ENCODE measurements at places on chromosomes 3 and 15. TPM values are rescaled to one million over a fixed set of nuclear protein-coding genes. Genes with fewer than 3 reads are reported as not detected.
A peak's percentile ranks its signal among the peaks of the same experiment; 100 is the strongest.

ZNF860 gene
- total RNA-seq, result 0.57 TPM

ADIPOQ gene
- total RNA-seq, result not detected

FBXL2 gene
- 11.8 TPM for total RNA-seq

LXN gene
- total RNA-seq, result 18.8 TPM

IL12A gene
- total RNA-seq, result 2.8 TPM

ARPIN gene
- total RNA-seq, result 8.7 TPM

GRIP2 gene
- total RNA-seq, result not detected

HRG gene
- total RNA-seq, result not detected

TSC22D2 gene
- 46.2 TPM for total RNA-seq

MCF2L2 gene
- not detected for total RNA-seq

TNFSF10 gene
- not detected for total RNA-seq

GRCh38 chr15:94259121-94259751 lies 27.9 kb downstream of the MCTP2 start:
- no peak for DNase-seq

DNA sequence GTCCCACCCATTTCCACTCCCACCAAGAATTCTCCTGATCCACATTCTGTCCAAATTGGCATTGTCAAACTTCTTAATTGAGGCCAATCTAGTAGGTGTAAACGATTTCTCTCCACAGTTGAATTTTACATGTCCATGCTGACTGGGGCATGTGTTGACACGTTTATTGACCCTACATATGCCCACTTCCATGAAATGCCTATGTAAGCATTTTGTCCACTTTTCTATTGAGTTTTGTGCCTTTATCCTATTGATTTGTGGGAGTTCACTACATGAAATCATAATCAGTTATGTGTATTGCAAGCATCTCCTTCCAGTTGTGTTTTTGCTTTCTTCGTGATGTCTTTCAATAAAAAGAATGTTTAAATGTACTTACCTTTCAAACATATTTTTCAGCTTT lies 141.7 kb upstream of the NSMCE3 start:
- no peak for DNase-seq

- peak; percentile 39 for DNase-seq
Measured at GRCh38 chr3:122969585-122970469, 57.7 kb downstream of the SEMA5B start.

DNA sequence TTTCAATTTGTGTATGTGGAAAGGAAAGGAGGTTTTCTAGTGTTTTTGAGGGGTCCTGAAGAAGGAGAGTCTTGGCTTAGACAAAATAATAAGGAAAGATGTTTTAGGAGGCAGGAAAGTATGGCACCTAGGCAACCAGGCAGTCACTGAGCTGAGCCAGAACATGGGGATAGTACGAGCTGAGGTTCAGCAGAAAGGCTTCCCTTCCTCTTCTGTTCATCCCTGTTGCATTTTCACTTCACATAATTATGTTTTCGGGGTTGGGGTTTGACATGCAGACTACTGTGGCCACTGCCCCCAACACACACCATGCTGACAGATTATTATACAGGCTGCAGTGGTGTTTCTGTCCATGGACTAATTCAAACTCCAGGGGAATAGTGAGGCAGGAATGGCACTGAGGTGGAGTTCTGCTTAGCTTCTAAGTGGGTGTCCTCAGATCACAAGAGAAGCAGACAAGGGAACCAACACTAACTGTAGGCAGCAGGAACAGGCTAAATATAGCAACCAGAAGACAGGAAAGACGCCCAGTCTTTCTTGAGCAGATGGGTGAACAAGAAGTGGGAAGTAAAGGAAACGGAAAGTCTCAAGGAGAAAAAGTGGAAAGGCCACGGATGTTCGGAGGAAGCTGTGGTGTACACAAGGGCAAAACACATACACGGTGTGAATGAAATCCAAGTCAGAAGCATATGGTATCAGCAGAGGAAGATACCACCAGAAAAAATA lies 305.8 kb downstream of the PLCL2 start:
- DNase-seq, result no peak

- DNase-seq, result no peak
Measured at GRCh38 chr15:82549199-82549665, 9.0 kb upstream of the RPS17 start.

DNA sequence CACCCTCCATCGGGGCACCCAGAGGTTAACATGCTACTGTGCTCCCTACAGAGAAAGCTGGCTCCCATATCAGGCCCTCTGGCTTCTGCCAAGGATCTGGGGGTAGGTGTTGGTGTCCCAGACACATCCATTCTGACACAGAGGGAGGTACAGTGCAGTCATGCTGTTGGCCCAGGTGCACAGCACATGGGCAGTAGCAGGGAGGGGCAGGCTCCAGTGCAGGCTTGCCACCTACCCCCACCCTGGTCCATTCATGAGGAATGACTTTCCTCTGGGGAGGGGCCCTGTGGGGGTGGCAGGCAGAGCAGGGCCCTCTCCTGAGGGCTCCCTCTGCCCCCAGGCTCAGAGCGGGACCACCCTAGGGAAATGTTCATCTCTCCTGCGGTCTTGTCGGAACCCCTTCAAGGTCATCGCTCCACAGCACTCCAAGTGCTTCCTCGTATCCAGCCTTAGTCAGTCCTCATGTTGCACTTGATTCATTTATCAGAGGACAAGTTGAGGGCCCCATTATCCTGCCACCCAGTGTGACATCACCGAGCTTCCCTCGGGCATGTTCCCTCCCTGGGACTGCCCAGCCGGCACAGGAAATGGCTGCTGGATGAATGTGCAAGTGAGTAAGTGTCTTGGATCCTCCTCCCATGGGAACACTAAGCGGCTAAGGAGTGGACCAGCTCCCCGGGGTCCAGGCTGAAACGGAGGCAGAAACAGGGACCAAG lies 10.0 kb downstream of the DUSP7 start:
- DNase-seq, result peak; percentile 99

- DNase-seq, result no peak
Measured at GRCh38 chr15:91789136-91789535, 64.4 kb upstream of the SLCO3A1 start.

GRCh38 chr3:104244680-104245220 lies 1122.0 kb upstream of the ALCAM start:
- no peak for DNase-seq

DNA sequence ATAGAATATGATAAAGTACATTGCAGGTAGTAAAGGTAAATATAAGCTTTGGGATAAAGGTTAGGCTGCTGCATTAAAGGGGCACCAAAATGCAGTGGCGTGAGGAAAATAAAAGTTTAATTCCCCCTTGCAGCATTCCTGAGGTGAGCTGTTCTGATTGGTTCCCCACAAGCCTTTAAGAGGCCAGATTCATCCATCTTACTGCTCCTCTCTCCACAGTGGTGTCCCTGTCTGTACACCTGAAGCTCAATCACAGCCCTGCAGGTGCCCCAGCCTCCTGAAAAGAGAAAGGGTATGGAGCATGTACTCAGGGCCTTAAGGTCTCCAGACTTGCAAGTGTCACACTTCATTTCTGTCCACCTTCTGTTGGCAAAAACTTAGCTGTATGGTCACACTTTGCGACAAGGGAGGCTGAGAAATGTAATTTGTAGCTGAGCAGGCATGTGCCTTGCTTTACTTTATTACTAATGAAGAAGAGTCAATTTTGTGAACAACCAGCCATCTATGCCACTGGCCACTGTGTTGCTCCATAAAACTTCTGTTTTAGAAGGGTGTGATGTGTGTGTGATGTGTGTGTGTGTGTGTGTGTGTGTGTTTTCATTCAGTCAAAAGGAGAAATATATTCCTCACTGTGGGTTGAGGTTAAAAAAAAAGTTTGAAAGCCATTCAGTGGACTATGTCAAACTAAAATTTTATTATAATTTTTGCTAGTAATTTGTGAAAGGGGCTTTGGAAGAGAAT lies 12.8 kb downstream of the LACTB start:
- no peak for DNase-seq

- DNase-seq, result peak; percentile 32
Measured at GRCh38 chr3:64225695-64226499, 631 bp upstream of the PRICKLE2 start.

DNA sequence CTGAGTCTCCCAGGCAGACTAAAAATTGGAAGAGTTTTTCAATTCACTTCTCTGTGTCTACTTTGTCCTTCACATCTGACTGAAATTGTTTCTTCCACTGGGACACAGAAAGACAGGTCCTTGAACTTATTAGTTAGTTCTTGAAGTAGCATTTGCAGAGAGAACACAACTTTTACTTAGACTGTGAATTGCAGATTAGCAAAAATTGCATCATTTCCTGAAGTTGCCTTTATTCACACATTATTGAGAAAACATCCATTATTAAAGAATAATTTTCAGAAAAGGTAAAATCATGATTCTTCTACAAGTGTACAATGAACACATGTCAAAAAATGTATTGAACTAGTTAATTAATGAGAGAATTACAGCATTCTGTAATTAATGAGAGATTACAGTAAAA lies 1.4 kb upstream of the COMMD2 start:
- DNase-seq, result no peak

- DNase-seq, result no peak
Measured at GRCh38 chr15:29689287-29689986, 132.8 kb downstream of the TJP1 start.

DNA sequence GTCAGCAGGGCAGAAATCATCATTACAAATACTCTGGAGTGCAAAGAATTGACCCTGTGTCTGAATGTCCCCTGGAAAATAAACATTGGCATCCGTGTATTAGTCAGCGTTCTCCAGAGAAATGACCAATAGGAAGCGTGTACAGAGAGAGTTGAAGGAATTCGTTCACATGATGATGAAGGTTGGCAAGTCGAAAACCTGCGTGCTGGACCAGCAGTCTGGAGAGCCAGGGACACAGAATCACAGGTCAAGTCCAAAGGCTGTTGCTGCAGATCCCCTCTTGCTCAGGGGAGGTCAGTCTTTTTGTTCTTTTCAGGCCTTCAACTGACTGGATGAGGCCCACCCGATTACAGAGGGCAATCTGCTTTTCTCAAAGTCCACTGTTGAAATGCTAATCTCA lies 16.6 kb downstream of the GP9 start:
- DNase-seq, result peak; percentile 12

DNA sequence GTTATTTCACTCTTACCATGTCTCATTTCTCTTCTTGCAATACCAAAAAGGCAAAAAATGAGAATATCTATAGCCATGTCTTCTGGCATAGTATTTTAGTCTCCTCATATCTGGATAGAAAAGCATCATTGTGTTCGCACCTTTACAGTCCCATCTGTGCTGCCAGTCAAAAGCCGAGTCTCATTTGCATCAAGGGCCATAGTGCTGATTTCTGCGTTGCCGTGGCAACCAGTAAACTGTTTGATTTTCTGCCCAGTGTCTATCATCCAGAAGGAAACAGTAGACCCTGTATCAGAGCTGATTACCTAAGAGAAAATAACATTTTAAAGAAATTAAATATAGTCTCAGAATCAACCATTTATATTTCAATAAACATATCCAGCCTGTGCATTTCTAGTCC lies 86.1 kb upstream of the SERPINI2 start:
- DNase-seq, result no peak

- no peak for DNase-seq
Measured at GRCh38 chr3:155948476-155948875, 78.0 kb downstream of the GMPS start.

GRCh38 chr3:178019645-178020044 lies 516.6 kb upstream of the KCNMB2 start:
- DNase-seq, result no peak

GRCh38 chr3:36244728-36245127 lies 135.6 kb upstream of the STAC start:
- DNase-seq, result no peak

Data from HFFc6 (cell line).